ENCODE measurements at places on chromosomes 11 and 22.
A peak's percentile ranks its signal among the peaks of the same experiment; 100 is the strongest.

DNA sequence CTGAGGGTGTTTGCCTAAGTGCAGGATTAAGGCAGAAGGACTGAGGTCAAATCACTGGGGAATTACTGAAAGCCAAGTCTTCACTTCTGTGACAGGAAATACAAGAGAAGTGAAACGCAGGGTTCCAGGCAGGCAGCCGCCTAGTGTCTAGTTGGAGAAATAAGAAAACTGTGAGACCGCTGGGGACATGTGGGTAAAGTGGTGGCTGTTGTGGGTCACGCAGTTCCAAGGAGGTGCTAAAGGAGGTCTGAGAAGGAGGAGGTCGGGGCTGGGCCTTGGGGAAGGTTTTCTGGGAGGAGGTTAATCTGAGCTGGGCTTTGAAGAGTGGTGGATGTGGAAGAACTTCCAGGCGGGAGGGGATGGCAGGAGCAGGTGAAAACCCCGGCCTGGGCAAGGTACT is 11.2 kb downstream of the MCM5 start:
- no peak for DNase-seq

- peak; percentile 55 for DNase-seq
Measured at GRCh38 chr11:43852057-43852636, 28.5 kb upstream of the ALKBH3 start.

DNA sequence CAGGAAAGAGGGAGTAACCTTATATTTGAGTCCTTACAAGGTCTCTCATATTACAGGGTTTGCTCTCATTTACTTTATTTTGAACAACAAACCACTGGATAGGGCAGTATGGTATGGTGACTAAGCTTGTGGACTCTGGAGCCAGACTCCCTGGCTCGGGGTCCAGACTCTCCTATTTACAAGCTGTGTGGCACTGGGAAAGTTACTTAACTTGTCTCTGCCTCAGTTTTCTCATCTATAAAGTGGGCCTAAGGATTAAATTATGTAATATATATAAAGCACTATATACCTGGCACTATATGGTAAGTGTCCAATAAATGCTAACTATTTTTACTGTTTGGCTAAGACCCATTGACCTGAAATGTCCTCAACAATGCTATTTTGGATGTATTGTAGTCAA is 1.7 kb upstream of the DCHS1 start:
- no peak for DNase-seq

GRCh38 chr11:61632096-61632495 is 48.1 kb upstream of the DAGLA start:
- no peak for DNase-seq

DNA sequence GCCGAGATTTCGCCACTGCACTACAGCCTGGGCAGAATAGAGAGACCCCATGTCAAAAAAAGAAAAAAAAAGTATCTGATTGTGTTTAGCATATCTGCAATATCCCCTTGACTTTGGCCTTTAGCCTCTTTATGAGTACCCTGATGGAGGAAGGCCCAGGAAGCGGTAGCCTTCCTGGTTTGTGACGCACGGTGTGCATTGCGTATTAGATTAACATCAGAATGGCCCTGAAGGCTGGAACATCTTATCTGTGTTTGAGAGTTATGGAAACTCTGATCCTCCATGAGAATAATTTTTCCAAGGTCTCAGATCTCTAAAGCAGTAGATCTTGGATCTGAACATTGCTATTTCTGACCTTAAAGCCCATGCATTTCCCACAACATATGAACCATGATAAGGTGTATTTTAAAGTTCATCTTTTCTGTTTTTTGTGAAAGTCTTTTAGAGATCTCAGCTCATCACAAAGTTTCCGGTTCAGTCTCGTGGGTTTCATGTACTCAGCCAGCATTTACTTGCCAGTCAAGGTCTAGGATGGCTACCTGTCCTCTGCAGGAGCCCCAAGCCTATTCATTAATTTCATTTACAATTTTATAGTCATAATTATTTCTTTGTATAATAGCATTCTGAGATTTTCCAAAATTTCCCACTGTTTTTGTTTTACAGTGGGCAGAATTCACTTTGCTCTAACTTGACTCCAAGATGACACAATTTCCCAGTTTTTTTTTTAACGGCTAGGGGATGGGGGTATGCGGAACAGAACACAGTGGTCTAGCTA is 605 bp upstream of the FDX1 start:
- no peak for DNase-seq

- DNase-seq: no peak
Measured at GRCh38 chr11:30454111-30454510, 131.2 kb downstream of the ARL14EP start.

DNA sequence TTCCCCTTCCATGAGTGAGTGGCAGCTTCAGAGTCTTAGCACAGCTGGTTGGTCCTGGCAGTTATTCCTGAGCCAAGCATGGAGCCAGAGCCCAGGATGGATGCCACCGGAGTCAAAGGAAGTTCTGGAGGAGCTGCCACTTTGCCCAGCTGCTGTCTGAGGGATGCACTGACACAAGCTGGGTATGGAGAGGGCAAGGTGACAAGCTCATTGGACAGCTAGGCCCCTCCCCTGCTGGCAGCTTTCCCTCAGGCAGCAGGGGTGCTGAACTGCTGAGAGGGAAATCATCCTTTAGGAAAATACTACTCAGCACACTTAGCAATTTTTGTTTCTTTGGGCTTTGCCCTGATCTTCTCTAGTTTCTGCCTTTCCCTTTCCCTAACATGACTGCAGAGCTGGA is 99.3 kb upstream of the SESN3 start:
- no peak for DNase-seq

DNA sequence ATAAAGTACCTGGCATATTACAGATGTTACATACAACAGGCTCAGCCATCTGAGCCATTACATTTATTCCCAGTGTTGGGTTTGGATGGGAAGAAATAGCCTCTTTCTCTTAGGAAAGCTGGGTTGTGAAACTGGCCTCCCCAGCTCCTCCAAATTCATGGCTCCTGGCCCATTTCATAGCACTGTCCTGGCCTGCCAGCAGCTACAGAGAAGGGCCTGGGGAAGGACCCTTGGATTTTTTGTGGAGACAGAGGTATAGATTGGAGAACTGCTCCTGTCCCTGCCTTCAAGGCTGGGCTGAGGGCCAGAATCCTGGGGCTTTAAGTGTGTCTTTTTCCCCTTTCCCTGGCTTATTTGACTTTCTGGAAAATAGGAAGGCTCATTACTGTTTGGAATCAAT is 18.0 kb downstream of the PKNOX2 start:
- DNase-seq: no peak

- no peak for DNase-seq
Measured at GRCh38 chr22:49538006-49538405, 289.7 kb downstream of the BRD1 start.

GRCh38 chr11:71917646-71918140 is 10.7 kb downstream of the XNDC1N start:
- no peak for DNase-seq
